ENCODE measurements at places on chromosomes 11 and 22. TPM values are rescaled to one million over a fixed set of nuclear protein-coding genes. Genes with fewer than 3 reads are reported as not detected.

DNA sequence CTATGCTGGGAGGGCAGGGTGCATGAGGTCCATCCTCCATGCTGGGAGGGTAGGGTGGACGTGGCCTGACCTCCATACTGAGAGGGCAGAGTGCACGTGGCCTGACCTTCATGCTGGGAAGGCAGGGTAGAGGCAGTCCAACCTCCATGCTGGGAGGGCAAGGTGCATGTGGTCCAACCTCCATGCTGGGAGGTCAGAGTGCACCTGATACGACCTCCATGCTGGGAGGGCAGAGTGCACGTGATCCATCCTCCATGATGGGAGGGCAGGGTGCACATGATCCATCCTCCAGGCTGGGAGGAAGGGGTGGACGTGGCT lies 622.2 kb downstream of the BRD1 start:
- DNase-seq: no peak

- DNase-seq: no peak
Measured at GRCh38 chr11:2853997-2854560, 31.5 kb downstream of the CDKN1C start.

DNA sequence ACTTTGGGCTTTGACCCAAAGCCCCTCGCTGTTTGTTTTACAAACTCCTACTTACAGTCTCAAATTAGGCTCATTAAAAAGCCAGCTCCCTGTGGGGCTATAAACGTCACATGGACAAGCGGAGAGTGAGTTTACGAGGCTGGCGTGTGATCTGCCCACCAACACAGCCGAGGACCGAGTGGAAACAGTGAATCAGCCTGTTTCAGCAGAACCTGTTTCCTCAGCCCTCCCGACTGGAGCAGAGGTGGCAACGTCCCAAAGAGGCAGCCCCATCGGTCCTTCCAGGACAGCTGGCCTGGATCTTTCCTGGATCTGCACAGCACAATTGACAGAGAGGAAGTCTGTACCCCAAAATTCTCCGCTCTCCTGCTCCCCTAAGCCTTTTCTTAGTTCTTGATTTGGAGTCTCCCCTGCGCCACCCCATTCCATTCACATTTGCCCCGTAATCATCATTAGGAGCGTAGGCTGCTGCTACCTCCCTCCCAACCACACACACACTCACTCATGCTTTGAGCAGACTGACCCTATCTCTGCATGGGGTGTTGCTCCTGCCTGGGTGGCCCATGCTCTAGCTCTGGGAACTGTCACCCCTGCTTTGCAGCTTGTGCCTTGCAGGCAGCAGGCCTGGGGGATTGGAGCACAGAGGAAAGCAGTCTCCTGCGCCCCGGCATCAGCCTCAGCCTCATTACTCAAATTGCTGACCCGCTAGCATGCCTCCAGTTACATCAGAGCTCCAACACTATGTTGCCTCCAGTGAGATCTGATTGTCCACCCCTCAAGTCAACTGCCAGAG lies 117.8 kb downstream of the NAT10 start:
- no peak for DNase-seq

DNA sequence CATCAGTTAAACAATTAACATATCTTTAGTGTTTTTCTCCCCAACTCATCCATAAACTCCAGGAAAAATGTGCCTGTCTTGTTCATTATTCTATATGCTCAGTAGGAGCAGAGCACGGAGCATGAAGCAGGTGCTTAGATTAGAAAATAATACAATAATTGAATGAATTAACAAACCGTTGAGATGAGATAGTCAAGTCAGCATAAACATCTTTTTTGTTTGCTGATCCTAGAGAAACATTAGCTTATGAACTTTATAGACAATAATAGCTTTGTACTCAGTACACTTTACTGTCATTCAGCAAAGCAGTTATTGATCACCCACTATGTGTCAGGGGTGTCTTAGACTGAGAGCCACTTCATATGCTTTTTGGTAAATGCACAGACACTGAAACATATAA lies 105.2 kb upstream of the SEZ6L start:
- no peak for DNase-seq

DNA sequence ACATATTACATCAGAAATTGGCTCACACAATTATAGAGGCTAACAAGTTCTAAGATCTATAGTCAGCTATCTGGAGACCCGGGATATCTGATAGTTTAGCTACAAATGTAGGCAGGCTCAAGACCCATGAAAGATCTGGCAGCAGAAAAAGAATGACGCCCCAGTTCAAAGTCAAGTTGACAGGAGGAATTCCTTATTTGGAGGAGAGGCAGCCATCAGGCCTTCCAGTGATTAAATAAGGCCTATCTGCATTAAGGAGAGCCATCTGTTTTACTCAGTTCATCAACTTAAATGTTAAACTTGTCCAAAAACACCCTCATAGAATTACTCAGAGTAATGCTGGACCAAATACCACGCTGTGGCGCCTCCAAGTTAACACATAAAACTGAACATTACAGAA lies 1402.6 kb downstream of the FAM181B start:
- no peak for DNase-seq

DNA sequence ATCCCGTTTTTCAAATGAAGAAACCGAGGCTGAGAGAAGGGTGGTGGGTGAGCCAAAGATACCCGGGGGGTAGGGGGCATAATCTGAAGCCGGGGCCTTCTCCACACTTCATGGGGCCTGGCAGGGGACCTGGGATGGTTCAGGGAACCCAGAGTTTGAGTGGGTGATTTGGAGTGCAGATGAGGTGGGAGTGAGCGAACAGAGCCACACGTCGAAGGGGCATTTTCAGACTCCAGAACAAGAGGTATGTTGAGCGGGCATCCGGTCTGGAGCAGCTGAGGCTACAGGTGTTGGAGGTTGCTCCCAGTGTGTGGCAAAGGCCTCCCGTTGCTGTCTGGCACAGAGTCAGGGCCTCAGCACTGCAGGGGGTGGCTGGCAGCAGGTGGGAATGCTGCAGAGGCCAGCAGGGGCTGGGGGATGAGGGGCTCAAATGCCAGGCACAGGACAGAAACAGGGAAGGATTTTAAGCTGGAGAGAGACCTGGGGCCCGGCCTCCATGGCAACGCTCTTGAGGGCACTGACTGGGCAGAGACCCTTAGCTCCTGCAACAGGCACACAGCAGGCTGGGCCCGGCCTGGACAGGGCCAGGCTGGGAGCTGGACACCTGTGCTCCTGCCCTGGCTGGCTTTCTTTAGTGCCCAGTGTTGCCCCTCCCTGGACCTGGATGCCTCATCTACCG lies 46.2 kb downstream of the WNT11 start:
- no peak for DNase-seq

GRCh38 chr11:63999349-64000025 lies 13.2 kb downstream of the OTUB1 start:
- no peak for DNase-seq

DNA sequence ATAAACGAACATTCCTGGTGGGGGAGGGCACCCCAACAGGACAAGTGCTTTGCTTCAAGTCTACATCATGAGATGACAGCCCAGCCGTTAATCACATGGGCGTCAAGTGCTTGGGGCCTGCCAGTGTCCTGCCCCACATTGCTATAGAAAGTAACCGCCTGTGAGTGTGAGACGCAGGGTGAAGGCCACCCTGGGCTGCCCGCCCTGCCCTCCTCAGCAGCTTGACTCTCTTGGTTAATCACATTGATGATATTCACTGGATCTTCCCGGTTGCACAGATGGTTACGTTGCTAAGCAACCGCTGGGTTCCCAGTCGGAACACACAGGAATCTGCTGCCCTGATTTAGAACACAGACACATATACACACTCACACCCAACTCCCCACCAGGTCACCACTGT lies 79.3 kb downstream of the CTTN start:
- no peak for DNase-seq

DNA sequence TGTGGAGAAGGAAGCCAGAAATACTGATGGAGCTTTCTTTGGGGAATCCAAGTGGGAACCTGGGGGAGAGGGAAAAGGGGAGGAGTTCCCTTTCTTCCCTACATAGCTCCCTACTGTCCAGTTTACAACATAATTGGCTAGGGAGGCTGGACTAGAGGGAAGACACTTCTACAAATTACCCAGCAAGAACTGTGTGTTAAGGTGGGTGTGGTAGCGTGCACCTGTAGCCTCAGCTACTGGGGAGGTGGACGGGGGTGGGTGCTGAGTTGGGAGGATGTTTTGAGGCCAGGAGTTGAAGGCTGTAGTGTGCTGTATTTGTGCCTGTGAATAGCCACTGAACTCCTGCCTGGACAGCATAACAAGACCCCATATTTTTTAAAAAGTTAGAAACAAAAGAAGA lies 74.0 kb downstream of the NAV2 start:
- no peak for DNase-seq

GRCh38 chr11:20027556-20028013 lies 132.7 kb downstream of the DBX1 start:
- no peak for DNase-seq

The OR2AT4 gene
- total RNA-seq: not detected

The MYOD1 gene
- total RNA-seq: not detected

The DAGLA gene
- 4.7 TPM for total RNA-seq

The SOX10 gene
- total RNA-seq: not detected

The APOL3 gene
- total RNA-seq: 4.4 TPM

The WT1 gene
- 8.5 TPM for total RNA-seq

The PATE1 gene
- total RNA-seq: not detected

The TYR gene
- not detected for total RNA-seq
